ENCODE measurements at places on chromosomes 11 and 22.
A peak's percentile ranks its signal among the peaks of the same experiment; 100 is the strongest.

- DNase-seq: no peak
These were observed 487.8 kb downstream of the BUD13 start for GRCh38 chr11:116285026-116285425.

DNA sequence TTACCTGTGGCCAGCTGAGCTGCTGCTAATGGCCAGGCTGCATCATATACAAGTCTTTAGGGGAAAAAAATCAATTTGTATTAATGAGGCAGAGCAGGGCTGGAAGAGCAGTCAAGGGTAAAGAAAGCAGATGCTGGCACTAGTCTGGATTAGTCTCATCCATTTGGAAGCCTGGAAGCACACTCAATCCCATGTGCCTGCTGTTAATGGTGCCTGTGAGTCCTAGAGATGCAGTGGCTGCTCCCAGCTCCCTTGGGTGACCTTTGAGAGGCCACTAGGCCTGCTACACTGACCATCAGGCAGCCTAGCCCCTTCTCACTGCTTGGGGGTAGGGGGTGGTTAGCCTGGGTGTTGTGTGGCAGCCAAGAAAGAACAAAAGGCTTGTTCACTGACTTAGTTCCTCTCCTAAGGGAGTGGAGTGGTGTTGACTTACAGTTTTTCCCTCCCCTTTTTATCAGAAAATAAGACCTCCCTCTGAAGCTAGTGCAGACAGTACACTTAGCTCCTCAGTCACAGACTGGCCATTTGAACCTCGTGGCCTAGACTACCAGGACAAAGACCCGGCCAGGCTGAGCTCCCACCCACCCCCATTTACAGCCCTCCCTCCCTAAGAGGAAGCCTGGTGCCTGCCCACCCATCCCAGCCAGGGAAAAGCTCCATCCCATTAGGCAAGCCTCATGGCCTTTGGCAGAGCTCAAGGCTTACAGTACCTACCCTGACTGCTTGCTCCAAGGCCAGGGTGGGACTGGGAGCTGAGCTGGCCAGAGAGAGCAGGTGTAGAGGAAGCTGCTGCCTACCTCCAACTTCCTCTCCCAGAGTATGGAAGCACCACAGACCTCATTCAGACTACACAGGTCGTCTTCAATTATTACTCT, 7.8 kb downstream of the PIK3IP1 start:
- no peak for DNase-seq

DNA sequence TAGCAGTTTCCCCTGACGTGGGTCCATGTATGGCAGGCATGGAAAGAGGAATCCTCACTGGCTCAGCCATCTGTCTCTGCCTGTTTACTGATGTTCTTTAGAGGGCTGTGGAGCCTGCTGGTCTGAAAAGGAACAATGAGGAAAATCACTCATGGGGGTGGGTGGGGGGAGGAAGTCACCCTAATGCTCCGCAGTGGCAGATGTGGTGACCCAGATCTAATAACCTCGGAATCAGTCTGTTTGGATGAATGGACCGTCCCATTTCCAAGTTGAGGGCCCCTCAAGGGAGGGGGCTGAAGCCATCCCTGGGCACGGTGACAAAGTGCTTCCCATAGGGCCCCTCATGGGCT, 4.4 kb downstream of the BCR start:
- DNase-seq: no peak

GRCh38 chr11:86798988-86799387, 1.4 kb upstream of the PRSS23 start:
- peak; percentile 52 for DNase-seq

DNA sequence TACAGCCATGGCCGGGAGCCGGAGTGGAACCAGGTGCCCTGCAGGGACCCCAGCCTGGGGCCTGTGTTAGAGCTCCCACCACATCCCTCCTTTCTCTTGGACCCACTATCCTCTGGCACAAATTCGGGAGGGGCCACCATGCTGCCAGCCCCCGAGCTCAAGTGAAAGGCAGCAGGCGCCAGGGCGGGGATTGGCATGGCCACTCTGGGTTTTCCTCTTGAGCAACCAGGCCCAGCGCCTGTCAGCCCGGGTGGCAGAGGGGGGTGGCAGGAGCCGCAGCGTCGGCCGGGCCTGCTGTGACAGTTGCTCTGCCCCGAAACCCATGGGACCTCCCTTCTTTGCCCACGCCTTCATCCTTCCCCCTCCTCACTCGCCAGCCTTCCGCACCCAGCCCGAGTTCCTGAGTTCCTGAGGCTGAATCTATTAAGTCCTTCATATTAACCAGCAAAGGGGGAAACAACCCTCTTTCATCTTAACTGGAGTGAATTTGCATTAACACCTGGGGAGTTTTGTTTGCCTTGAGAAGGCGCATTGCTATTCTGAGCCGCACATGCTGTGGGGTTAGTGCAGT, 16.8 kb upstream of the CABP7 start:
- DNase-seq: no peak

GRCh38 chr22:46833228-46833627, 70.8 kb downstream of the TBC1D22A start:
- DNase-seq: no peak

- no peak for DNase-seq
These were observed 65.0 kb downstream of the EHF start for GRCh38 chr11:34685864-34686263.

DNA sequence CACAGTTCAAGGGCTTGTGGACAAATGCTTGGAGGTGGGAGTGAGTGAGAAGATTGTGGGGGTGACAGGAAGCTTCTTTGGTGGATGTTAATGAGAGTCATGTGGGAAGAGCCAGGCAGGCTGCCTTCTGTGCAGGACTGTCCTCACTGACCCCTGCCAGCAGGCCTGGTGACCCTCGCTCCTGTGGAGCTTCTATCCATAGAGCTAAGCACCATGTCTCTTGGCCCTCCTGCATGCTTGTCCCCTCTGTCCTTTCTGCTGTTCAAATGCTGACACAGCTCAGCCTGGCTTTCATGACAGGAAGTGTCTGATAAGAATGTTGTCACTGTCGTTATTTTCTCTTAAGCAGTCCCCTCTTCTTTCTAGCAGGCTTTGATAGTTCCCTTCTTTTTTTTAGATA, 37.6 kb downstream of the NAT10 start:
- DNase-seq: no peak

DNA sequence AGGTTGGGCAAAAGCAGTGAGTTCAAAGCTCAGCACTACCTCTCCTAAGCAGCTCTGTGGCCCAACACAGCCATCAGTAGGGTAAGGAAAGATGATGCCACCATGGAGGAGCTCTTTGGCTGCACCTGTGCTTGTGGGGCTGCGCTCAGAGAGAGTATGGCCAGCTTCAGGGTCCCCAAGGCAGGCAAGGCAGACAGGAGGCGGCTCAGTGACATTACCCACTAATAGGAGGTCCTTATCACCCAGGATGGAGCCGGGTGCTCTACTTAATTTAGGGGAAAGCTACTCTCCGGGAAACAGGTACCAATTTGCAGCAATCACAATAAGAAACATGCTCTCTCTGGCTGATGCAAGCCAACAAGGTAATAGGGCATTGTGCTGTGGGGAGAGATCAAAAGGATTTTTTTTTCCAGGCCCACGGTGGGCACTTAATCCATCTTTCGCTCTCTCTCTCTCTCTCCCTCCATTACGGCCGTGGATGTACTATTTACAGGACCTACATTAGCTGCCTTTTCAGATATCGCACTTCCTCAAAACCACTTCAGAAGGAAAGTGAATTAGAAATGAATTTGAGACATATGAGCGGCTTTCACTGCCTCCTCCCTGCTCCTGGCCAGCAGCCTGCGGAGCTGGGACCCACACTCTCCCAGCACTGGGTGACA, 446.3 kb downstream of the SOX6 start:
- DNase-seq: no peak

DNA sequence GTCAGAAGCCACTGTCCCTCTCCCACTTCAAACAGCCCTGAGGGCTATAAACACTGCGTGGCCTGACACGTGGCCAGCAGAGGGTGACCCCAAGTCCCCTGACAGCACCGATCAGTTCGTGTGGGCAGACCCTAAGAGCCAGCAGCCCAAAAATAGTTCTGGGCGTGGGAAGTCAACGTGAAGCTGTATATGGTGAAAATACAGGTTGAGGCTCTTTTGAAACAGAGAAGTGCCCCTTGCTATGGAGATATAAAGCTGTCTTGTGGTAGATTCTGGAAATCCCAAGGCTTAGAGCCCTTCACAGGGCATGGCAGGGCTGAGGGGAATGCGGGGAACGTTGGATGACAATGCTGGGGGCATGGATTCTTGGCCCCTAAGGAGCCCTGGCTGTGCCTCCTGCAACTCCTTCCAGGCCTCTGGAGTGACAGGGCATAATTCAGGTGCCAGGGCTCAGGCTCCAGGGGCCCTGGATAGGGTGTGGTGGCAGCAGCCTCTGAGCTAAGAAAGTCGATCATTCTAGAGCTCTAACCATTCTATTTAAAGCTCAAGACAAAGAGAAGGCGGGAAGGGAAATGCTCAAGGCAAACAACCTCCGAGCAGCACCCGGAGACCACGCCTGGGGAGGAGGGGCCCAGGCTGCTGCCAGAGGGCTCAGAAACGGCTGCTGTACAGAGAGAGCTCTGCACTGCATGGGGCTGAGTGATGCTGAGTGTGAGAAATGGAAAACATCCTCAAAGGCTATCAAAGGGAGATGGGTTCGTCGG, 60.4 kb upstream of the CD5 start:
- DNase-seq: peak; percentile 7

DNA sequence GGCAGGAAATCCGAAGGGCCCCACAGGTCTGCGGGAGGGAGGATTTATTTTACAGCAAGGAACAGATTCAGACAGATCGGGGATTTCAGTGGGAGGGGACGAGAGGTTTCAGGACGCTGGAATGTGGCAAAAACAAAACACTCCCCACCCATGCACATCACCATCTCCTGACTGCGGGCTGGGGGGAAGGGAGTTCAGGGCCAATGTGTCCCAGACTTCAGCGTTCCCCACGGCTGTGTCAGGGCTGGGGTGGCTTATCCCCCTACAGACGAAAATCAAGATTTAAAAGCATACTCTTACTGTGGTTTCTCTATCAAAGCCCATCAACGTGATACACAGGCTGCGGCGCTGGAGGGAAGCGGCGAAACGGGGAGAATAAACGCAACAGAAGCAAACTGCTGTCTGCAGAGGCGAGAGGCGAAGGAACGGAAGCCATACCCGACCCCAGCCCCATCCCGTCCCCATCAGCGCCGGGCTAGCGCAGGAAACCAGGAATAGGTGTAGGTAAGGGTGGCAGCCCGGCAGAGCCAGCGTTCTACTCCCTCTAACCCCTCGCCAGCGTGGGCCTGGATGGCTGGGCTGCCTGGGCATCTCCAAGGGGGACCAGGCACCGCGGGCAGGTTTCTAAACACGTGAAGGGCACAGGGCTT, 2.7 kb downstream of the TENM4 start:
- no peak for DNase-seq

GRCh38 chr11:33086017-33086416, 46.6 kb downstream of the TCP11L1 start:
- DNase-seq: no peak

- DNase-seq: no peak
These were observed 375.7 kb downstream of the SHANK2 start for GRCh38 chr11:70876685-70877084.

- no peak for DNase-seq
These were observed 341.3 kb downstream of the MIAT start for GRCh38 chr22:26998716-26999115.

DNA sequence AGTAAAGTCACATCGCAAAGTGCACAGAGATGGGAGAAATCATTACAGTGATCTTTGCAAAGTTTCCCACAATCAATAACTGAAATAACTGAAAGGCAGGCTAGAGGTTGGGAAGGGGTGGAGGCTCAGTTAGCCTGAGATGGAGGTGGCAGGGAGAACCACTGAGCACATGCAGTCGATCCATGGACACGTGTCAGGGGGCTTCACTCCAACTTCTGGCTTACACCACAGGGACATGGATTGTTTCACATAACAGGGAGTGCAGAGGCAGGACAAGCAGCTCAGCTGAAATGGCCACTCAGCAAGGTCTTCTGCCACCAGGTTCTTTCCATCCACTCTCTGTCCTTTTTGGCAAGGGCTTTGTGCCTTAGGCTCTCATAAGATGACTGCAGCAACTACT, 35.1 kb upstream of the MICAL2 start:
- no peak for DNase-seq

DNA sequence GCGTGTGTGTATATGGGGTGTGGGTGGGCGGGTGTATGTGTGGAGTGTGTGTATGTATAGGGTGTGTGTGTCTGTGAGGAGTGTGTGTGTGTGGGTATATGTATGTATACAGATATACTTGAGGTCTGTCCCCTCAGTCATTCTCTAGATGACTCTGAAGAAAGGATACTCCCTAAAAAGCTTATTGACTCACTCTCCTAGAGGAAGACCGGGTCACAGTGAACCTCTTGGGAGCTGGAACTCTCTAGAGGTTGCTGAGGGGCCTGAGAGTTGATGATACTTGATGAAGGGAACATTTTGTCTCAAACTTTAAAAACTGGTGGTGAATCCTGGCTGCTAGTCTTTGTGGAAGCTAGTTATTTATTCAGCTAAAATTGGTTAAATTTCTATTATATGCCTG, 15.1 kb downstream of the STX3 start:
- no peak for DNase-seq

DNA sequence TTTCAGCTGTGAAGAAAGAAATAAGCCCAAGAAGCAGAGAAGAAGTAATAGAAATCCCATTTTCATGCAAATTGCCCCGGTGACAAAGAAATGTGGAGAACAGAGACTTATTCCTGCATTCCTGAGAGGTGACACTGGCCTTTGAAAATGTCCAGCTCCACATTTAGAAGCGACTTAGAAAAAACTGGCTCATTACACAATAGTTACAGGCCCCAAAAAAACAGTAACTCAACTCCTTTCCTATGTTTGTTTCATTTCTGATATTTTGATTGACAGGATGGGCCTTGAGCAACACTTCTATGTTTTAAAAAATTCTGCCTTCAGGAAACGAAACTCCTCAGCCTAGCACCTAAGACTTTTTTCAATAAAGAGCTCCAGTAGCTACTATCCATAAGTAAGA, 726.9 kb upstream of the TENM4 start:
- DNase-seq: no peak

GRCh38 chr11:29809121-29809520, 207.7 kb downstream of the KCNA4 start:
- no peak for DNase-seq

- no peak for DNase-seq
These were observed 48.9 kb downstream of the ARHGEF12 start for GRCh38 chr11:120385110-120385509.

DNA sequence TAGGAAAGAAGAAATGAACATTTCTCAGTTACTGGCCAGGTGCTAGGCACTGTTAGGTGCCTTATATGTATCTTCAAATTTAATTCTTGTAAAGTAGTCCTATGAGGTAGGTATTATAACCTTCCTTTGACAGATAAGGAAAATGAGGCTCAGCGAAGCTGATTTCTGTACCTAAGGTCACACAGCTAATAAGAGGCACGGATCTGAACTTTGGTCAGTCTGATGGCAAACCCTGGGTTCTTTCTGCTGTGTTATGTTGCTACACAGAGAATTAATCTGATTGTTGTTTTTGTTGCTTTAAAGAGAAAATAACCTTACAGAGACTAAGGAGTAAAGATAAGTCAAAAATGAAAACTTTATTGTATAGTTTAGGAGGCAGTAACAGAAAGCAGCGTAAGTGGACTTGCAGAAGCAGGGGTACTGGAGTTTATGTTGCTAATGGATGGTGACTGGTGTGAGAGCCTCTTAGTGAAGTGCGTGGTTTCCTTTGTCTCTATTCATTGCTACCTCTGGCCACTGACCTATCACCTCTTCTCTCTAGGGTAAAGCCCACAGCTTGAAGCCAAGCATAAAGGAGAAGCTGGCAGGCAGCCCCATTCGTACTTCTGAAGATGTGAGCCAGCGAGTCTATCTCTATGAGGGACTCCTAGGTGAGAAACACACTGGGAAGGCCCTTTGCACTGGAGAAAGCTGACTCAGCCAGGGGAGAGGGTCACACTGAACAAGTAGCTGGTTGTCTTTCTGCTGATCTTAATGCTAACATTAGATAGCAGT, 38.3 kb downstream of the MADD start:
- no peak for DNase-seq

GRCh38 chr11:35163702-35164496, 24.9 kb downstream of the CD44 start:
- no peak for DNase-seq
